Neuronal stem cell (in vitro differentiated cells): ENCODE measurements at places on chromosomes 12 and 14.
A peak's percentile ranks its signal among the peaks of the same experiment; 100 is the strongest.

- no peak for DNase-seq
Observed at GRCh38 chr14:59481871-59482540, 2.2 kb downstream of the L3HYPDH start.

- no peak for DNase-seq
Observed at GRCh38 chr14:94867946-94868771, 98.2 kb upstream of the GSC start.

DNA sequence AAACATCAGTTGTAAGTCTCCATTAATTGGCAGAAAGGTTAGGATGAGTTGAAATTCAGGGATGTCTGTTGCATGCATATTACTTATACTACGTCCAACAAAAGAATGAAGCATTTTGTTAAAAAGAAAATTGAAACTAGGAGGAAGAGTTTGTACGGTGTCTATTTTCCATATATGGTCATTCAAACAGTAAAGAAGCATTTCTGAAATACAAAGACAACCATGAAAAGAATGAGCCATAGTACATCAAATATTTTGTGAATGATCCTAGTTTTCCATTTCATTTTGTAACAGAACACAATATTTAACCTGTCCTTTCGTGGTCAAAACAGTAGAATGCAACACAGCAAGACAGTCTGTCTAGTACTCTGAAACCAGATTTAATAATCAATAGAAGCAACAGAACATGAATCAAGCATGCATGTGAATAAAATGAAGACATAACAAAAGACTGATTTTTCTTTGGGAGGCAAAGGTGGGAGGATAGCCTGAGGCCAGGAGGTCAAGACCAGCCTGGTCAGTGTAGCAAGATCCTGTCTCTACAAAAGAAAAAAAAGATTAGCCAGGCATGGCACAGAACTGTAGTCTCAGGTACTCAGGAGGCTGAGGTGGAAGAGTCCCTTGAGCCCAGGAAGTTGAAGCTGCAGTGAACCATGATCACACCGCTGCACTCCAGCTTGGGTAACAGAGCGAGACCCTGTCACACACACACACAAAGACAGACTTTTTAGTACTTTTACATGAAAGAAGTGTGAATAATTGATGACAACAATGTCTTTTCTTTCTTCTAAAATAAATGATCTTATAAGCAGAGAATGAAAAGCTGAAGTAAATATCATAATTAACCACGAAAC lies 156.0 kb downstream of the LRIG3 start:
- no peak for DNase-seq

GRCh38 chr12:570921-571794 lies 92.1 kb downstream of the NINJ2 start:
- no peak for DNase-seq

DNA sequence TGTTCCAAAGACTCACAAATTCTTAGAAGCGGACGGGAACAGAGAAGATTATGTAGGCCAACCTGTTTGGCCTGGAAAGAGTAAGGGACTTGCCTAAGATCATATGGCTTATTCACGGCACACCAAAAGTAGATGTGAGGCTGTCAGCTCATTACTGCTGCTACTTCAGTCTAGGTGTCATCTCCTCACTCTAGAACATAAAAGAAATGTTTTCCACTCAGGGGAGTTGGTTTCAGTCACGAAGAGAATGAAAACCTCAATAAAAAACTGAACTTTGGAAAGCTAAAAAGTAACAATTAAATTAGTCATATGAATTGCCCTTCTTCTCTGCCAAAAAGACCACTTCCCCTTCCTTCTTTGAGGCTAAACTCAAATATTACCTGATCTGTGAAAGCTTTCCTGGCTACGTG lies 658 bp upstream of the CEP128 start:
- DNase-seq: peak; percentile 1

DNA sequence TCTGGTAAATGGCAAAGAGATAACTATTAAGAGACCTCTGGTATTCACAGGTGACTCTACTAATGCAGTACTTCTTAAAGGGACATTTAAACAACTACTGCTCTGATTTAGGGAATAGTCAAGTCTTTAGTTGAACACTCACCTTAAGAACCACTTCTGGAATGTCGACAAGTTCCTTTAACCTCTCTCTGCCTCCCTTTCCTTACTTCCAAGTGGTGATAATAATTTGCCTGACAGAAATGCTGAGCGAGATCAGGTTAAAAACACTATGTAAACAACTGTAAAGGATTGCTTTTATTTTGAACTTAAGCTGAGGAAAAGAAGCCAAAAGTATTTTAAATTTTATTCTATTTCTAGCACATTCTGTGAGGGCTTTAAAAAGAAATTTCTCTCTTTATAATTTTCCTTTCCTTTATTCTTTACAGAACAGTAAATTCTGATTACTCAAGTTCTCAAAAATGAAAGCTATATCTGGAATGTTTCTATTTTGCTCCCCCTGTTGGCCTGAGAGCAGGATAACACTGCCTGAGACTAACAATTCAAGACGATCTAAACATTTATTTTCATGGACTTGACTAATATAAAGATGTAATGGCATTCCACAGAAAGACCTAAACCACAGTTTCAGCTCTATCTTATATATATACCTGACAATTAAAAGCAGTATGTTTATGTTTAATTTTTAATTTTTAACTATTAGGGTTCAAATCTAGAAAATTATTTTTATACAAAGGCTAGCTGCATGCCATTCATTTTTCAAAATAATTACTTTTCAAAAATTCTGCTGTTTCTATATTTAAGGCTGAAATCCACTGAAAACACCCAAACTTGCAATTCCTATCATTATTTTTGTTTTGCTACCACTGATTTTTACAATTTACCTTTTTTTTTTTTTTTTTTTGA lies 29.2 kb downstream of the ZCCHC8 start:
- peak; percentile 30 for DNase-seq

- DNase-seq: no peak
Observed at GRCh38 chr14:73751157-73751691, 37.0 kb upstream of the PNMA1 start.
